Stimulated activated CD8-positive, alpha-beta memory T cell treated with anti-CD3 and anti-CD28 coated beads, Interleukin-4, amount 100 ng/mL, for 48 hours (primary cell): ENCODE measurements at places on chromosomes 2 and 18.

- no peak for DNase-seq
Measured at GRCh38 chr2:86500325-86501083, 59.3 kb downstream of the KDM3A start.

DNA sequence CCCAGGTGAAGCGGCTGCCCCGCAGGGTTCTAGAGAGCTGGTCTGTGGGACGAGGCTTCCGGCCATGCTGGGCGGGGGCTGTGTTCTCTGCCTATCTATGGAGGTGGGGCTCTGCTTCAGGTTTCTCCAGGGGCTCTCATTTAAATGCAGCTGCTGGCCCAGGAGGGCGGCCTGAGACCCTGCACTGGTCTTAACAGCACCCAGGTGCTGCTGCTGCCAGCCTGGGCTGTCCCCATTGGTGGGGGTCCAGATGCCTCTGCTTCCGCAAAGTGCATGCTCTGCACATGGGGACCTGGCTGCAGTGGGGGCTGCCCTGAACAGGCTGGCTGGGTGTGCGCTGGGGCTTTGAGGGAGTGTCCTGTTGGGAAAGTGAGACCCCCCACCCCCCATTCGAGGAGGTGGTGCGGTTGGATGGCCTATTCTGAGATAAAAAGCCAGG is 29.7 kb upstream of the ALLC start:
- peak; percentile 11 for DNase-seq

DNA sequence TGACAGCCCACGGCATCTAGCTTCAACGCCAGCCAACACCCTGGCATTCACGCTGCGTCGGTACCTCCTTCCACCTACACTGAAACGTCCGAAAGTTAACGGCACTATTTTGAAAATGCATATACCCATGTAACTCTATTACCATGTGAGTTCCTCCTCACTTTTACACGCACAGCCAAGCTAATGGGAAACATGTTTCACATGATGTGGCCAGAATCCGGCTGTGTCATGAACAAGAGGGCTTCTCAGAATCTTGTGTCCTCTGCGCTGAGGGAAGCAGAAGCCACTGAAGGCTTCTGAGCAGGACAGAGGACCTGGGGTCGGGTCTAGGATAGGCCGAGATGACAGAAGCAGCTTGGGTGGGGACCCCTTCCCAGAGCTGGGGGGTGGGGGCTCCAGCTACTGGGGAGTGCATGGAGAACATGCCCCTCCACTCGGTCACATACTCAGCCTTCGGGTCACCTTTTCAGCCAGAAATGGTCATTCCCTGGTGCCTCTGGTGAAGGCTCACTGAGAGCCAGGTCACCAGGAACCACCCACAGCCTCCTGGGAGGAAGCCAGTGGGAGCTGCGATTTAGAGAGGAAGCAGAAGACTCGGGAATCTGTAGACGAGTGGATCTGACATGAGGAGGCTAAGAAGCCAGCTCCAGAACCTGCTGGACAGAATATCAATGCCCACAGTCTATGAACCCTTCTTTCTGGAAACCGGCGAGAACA is 41.5 kb downstream of the HDAC4 start:
- no peak for DNase-seq

DNA sequence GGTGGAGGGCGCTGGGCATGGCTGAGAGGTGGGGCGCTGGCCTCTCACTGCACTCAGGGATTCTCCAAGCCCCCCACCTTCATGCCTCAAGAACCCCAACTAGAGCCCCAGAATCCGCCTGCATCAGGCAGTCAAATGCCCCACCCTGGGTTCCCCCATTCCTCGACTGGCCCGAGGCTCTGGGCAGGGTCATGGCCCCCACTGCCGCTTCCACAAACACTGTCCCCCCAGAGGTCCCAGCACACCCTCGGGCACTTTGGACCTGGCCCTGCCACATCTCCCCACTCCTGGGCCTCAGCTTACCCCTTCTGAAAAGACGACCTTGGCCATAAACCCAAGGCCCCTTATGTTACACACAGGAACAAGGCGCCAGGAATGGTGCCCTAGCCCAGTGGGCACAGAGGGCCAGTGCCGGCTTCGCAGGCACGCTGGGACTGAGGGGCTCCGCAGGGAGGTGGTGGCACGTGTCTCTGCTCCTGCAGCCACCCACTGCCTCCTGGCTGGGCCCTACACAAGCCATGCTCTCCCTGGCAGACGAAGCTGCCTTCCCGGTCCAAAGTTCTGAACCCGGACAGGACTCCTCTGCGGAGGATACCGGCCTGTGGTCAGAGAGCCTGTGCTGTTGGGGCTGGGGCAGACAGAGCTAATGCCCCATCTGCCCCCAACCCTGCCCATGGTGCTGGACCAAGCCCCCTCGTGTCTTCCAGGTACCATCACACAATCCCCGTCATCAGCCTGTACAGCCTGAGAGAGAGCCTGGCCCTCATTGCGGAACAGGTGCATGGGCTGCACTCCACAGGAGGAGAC is 6.8 kb downstream of the AGXT start:
- no peak for DNase-seq

- DNase-seq = no peak
Measured at GRCh38 chr18:48486754-48487153, 52.1 kb upstream of the CTIF start.

DNA sequence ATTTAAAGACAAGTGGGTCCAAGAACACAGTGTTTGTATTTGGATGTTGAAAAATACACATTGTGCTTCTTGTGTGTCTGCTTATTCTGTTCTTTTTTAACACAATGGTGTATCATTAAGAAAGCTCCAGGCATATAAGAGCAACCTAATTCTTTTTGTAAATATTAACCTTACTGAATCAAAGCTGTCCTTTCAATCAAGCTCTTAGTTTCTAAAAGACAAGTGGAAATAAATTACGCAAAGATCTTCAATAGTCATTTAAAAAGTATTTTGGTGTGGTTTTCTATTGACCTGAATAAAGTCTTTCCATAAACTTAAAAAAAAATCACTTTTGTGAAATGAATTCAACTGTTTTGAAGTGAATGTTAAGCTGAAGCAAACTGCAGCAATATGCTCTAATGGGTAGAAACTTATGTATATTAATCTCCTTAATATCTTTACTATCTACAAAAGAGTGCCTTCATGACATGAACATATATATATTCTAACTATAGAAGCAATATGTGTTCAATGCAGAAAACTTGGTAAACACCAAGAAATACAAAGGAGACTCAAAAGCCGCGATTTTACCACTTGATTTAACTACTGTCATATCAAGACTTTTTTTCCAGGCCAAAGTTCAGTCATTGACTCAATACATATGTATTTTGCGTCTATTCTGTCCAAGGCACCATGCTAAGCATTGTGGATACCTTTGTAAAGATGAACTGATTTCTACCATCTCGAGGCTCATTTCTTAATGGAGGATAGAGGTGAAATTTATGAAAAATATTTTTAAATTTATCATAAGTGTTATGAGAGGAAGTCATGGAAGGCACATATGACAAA is 97.7 kb downstream of the ARHGAP15 start:
- no peak for DNase-seq

DNA sequence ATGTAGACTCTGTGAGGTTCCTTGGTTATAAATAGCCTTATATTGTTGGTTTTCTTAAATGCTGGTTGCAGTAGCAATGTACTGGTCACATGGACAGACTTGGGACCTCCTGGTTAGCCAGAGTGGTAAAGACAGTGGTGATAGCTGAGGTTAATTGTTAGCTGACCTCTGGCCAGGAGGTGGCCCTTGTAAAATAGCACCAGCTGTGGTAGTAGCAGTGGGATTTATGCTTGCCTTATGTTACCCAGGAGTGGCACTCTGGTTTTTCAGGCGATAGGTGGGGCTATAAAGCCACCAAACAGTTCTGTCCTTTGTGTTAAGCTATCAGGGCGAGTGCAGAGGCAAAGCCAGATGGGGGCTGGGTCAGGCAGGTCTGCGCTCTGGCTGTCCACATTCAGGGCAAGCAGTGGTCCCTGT is 94.8 kb upstream of the SRD5A2 start:
- DNase-seq = no peak

- DNase-seq = no peak
Measured at GRCh38 chr18:49581371-49581770, 19.5 kb downstream of the LIPG start.

GRCh38 chr2:69141061-69141460 is 128.1 kb downstream of the ANTXR1 start:
- no peak for DNase-seq

DNA sequence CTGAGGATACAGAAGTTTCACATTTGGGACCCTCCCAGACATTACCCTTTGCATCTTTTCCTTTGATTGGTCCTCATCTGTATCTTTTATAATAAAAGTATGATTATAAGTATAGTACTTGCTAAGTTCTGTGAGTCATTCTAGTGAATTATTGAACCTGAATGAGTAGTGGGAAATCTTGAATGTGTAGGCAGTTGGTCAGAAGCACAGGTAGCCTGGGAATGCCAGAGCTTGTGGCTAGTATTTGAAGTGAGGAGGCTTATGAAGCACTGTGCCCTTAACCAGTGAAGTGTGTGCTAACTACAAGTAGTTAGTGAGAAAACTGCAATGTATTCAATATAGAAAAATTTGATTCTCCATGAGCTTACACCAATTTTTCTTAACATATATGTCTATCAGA is 257.6 kb downstream of the GRB14 start:
- no peak for DNase-seq

DNA sequence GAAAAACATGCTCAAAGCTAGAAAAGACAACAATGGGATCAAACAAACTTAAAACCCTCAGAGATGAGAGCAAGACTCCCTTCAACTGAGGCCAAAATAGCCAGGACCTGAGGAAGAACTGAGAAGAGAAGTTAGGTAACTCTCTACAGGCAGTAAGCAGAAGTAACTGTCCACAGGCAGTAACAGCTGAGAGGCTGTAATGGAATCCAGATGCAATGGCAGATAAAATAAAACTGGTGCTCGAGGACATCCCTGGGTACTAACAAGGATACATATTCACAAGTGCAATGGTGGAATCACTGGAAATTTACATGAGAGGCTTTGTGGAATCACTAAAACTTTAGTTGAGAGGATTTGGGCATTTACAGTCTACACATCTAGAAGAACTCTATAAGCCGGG is 30.4 kb upstream of the C2orf66 start:
- no peak for DNase-seq

DNA sequence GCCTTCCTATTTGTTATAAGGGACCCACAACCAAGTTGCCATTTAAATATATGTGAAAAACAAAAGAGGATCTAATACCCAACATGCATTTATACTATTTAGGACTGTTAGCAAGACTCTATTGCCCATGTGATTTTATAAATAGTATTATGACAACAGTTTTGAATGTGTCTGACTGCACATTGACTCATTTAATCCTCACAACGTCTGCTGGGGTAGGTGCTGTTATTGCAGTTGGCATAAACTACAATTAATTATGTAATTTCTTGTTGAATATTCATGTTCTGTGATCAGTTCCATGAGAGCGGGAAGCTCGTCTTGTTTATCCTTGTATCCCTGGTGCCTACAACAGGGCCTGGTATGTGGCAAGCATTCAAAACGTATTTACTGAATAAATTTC is 53.7 kb downstream of the SH2D6 start:
- no peak for DNase-seq

DNA sequence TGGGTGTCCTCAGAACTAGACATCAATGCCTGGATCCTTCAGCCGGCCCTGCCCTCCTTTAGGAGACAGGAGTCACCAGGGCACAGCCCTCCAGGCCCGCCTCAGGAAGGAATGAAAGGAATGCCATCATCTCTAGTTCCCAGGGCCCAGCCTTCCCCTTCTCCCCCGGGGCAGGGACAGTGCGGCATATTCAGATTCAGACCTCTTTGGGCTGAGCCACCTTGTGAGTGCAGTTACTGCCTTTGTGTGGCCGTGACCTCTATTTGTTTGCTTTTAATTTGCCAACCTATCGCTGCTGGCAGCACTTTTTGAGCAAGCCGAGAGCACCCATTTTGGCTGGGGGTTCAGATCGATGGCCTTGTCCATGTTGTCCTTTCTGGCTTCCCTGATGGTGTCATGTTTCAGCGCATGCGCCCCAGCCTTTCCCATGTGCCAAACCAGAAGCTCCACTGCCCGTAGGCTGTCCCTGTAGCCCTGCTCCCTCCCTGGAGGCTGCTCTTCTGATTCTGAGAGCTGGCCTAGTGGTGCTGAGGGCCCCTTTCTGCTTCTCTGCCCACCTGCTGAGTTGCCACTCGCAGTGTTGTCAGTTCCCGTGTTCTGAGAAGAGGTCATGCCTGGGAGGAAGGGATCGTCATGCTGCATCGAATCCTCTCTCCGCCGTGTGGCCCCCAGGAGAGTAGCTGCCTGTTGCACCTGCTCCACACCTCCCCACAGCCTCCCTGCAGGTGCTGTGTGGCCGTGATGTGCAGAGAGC is 10.9 kb downstream of the ANKRD23 start:
- no peak for DNase-seq

GRCh38 chr2:49225126-49225525 is 70.8 kb upstream of the FSHR start:
- no peak for DNase-seq

GRCh38 chr2:74226648-74227213 is 28.3 kb downstream of the MTHFD2 start:
- DNase-seq = peak; percentile 38

DNA sequence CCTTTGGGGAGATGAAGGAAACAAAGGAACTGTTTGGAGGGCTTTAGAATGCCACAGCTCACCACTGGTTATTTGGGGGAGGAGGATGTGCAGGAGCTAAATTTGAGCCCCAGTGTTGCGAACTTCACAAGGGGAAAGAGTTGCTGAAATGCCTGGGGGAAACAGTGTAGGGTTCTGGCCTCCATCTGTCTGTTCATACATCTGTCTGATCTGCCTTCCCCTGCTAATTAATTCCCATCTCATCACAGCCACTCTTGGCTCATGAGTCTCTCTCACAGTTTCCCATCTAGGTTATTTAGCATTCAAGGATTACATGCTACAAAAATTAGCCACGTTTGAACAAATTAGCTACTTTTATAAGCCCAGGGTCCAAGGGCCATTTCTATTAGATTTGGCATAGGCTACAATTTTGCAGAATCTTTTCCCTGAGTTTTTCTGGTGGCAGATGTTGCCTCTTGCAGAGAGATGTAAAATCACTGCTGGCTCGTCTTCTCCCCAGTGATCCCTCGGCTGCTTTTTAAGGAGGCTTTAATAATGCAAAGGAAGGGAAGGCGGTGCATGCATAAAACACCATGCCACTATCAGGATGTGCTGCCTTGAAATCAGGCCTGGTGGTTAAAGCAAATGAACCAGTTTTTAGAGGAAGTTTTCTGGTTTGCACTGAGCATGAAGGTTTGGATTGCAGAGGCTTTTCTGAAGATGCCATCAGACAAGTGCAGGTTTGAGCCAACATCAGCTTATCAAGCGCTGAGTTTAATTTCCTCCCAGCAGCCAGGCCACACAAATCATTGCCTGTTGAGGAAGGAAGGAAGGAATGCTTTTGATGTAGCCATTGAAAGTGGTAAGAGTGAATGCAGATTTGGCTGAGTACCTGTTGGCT is 35.0 kb downstream of the ADD2 start:
- no peak for DNase-seq
